ENCODE measurements at places on chromosomes 1 and 21. TPM values are rescaled to one million over a fixed set of nuclear protein-coding genes. Genes with fewer than 3 reads are reported as not detected.
A peak's percentile ranks its signal among the peaks of the same experiment; 100 is the strongest.

- H3K27me3 ChIP-seq, result no peaks in the 10 kb centered on the region
- no peak for DNase-seq
- no peak overlapping the region for H3K4me3 ChIP-seq
- H3K36me3 ChIP-seq, result no peaks in the 10 kb centered on the region
Measured at GRCh38 chr1:234519506-234519905, 40.5 kb upstream of the TARBP1 start.

DNA sequence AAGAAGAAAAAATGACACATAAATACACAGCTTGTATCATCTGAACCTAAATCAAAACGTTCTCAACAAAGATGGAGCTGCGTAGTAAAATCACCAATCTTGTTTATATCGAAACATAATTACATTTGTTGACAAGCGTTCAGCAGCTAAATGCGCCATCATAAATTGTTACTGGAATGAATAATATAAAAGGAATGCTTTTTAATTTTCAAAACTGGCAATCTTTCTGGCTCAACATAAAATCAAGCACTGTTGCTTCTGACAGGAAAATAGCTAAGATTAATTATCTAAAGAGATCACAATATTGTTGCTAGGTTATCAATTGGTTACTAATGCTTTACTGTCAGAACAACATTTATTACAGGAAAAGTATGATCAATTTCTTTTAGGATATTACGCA lies 181.5 kb downstream of the GPATCH2 start:
- no peaks in the 10 kb centered on the region for H3K4me1 ChIP-seq
- DNase-seq, result no peak
- H3K36me3 ChIP-seq, result peaks cover 26% of the 10 kb centered on the region
- no peak overlapping the region for H3K4me3 ChIP-seq

- H3K27ac ChIP-seq, result no peak overlapping the region
- no peak overlapping the region for H3K4me3 ChIP-seq
- no peaks in the 10 kb centered on the region for H3K27me3 ChIP-seq
- no peak for DNase-seq
- no peaks in the 10 kb centered on the region for H3K36me3 ChIP-seq
Measured at GRCh38 chr1:178575611-178576361, 62.9 kb downstream of the TEX35 start.

- H3K27me3 ChIP-seq, result no peaks in the 10 kb centered on the region
- no peak overlapping the region for H3K27ac ChIP-seq
- no peaks in the 10 kb centered on the region for H3K4me1 ChIP-seq
- DNase-seq, result peak; percentile 40
- no peak overlapping the region for H3K4me3 ChIP-seq
Measured at GRCh38 chr1:56330391-56331026, 248.9 kb downstream of the PLPP3 start.

GRCh38 chr1:204626381-204626780 lies 59.2 kb downstream of the LRRN2 start:
- no peaks in the 10 kb centered on the region for H3K36me3 ChIP-seq
- H3K4me1 ChIP-seq, result no peaks in the 10 kb centered on the region
- DNase-seq, result no peak
- H3K27me3 ChIP-seq, result no peaks in the 10 kb centered on the region
- H3K4me3 ChIP-seq, result no peak overlapping the region

GRCh38 chr1:228175316-228176023 lies 9.9 kb downstream of the IBA57 start:
- H3K27me3 ChIP-seq, result no peaks in the 10 kb centered on the region
- H3K27ac ChIP-seq, result peak overlapping the region; percentile 66
- DNase-seq, result peak; percentile 17
- peaks cover 20% of the 10 kb centered on the region for H3K36me3 ChIP-seq
- peaks cover 26% of the 10 kb centered on the region for H3K4me1 ChIP-seq

DNA sequence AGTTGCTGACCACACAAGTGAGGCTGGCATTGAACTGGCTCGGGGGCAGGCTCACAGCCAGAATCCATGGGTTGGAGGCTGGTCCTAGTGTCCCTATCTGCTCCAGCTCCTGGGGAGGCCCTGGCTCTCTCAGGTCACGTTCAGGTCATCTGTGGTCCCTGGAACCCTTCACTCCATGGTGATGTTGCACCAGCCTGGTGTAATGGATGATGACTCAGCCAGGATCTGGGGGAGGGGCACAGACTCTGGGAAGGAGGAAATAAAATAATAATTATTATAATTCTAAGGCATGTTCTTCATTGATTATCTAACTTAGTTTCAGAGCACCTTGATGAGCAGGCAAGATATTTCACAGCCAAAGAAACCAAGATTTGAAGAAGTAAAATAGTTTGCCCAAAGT lies 26.6 kb upstream of the FCRL4 start:
- DNase-seq, result no peak
- no peak overlapping the region for H3K27ac ChIP-seq
- H3K36me3 ChIP-seq, result no peaks in the 10 kb centered on the region

DNA sequence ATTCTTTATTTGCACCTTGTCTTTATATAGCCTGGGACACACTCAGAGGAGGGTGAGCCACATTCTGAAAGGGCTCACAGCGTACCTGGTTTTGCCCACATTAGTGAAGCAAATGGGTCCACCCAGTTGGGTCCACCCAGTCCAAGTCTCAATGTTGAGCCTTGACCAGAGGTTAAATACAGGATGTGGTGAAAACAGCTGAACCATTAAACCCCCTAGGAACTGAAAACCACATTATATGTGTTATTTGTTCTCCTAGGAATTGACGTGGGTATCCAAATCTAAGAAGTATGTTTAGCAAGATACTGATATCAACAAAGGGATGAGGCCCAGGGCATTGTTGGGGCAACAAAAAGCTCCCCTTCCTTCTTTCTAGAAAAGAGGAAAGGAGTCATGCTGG lies 83.8 kb downstream of the SETD4 start:
- H3K27me3 ChIP-seq, result no peaks in the 10 kb centered on the region
- H3K4me1 ChIP-seq, result no peaks in the 10 kb centered on the region
- H3K4me3 ChIP-seq, result no peak overlapping the region
- no peaks in the 10 kb centered on the region for H3K36me3 ChIP-seq
- no peak for DNase-seq

GRCh38 chr1:205077158-205077933 lies 6.9 kb downstream of the TMEM81 start:
- no peak overlapping the region for H3K27ac ChIP-seq
- H3K27me3 ChIP-seq, result no peaks in the 10 kb centered on the region
- no peaks in the 10 kb centered on the region for H3K4me1 ChIP-seq
- no peaks in the 10 kb centered on the region for H3K36me3 ChIP-seq
- H3K4me3 ChIP-seq, result no peak overlapping the region

- no peaks in the 10 kb centered on the region for H3K27me3 ChIP-seq
- no peaks in the 10 kb centered on the region for H3K36me3 ChIP-seq
- DNase-seq, result peak; percentile 40
- H3K4me3 ChIP-seq, result no peak overlapping the region
- H3K27ac ChIP-seq, result no peak overlapping the region
- H3K4me1 ChIP-seq, result peaks cover under 1% of the 10 kb centered on the region
Measured at GRCh38 chr1:237205400-237206064, 163.5 kb downstream of the RYR2 start.

GRCh38 chr1:163083690-163084089 lies 14.5 kb downstream of the RGS4 start:
- no peak overlapping the region for H3K27ac ChIP-seq
- DNase-seq, result no peak
- no peaks in the 10 kb centered on the region for H3K4me1 ChIP-seq
- H3K27me3 ChIP-seq, result no peaks in the 10 kb centered on the region
- H3K4me3 ChIP-seq, result no peak overlapping the region

DNA sequence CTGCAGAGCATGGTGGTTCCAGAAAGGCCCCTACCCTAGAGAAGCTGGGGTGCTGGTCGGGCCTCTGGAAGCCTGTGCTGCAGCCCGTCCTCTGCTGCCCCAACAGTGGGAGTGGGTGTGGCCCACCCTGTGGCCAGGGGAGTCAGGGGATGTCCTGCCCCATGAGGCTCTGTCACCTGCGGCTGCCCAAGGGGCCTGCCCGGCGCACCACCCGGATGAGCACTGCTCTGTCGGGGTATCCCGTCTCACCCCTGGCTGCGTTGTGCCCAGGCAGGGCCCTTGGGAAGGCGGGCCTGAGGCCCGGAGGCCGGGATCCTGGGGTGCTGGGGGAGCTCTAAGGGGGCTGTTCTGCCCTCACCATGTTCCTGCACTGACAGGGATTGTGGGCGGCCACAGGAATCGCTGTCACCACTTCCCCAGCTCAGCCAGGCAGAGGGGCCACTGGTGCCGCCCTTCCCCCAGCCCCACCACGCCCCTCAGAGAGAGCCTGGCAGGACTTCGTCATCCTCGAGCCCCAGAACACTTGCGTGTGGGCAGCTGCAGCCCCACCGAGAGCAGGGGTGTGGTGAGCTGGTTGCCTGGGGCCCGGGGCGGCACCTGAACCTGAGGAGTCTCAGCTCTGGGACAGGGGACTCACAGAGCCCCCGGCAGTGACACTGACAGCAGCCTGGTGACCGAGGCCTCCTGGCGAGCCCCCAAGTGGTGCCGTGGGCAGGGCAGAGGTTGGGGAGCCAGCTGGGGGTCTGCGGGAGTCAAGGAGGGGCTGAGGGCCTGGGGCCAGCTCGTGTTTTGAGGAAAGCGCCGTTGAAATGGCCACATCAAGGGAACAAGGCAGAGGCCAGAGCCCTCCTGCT lies 20.2 kb downstream of the PANK4 start:
- no peak overlapping the region for H3K27ac ChIP-seq
- peaks cover 51% of the 10 kb centered on the region for H3K27me3 ChIP-seq
- DNase-seq, result no peak
- peaks cover 40% of the 10 kb centered on the region for H3K36me3 ChIP-seq

DNA sequence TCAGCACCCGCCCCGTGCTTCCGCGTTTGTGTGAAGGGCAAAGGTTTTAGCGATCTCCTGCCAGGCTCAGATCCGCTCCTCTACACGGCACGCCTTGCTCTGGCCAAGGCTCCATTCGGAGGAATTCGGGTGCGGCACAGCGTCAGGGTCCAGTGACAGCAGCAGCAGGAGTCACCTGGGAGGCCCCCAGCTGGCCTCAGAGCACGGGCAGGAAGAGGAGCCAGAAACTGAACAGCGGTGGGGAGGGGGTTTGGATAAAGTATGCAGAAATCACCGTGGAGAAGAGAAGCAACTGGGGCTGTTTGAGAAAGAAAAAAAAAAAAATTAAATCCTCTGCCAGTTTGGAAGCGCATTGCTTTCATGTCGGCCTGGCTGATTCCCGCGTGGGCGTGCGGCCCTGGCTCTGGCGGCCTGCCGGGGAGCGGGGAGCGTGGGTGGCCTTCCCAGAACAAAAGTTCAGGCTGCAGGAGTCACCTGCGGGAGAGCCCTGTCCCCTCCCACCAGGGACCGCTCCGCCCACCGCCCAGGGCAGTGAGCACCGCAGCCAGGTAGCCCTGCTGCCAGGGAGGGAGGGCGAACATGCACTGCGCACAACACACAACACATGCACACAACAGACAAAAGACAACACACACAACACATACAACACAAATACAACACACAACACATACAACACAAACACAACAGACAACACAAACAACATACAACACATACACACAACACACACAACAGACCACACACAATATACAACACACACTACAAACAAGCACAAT lies 107.6 kb downstream of the ETS2 start:
- H3K4me3 ChIP-seq, result peak overlapping the region; percentile 12
- peak; percentile 93 for DNase-seq
- peak overlapping the region; percentile 87 for H3K27ac ChIP-seq
- H3K36me3 ChIP-seq, result no peaks in the 10 kb centered on the region
- H3K4me1 ChIP-seq, result peaks cover 48% of the 10 kb centered on the region

- no peak overlapping the region for H3K27ac ChIP-seq
- H3K4me1 ChIP-seq, result no peaks in the 10 kb centered on the region
- H3K4me3 ChIP-seq, result no peak overlapping the region
- no peaks in the 10 kb centered on the region for H3K27me3 ChIP-seq
- no peak for DNase-seq
- H3K36me3 ChIP-seq, result peaks cover 19% of the 10 kb centered on the region
Measured at GRCh38 chr1:223622132-223622842, 43.2 kb downstream of the CAPN8 start.

- no peak overlapping the region for H3K27ac ChIP-seq
- H3K27me3 ChIP-seq, result no peaks in the 10 kb centered on the region
- peaks cover 9% of the 10 kb centered on the region for H3K4me1 ChIP-seq
- DNase-seq, result peak; percentile 33
- no peak overlapping the region for H3K4me3 ChIP-seq
Measured at GRCh38 chr1:153577624-153578051, 12.0 kb upstream of the S100A2 start.

DNA sequence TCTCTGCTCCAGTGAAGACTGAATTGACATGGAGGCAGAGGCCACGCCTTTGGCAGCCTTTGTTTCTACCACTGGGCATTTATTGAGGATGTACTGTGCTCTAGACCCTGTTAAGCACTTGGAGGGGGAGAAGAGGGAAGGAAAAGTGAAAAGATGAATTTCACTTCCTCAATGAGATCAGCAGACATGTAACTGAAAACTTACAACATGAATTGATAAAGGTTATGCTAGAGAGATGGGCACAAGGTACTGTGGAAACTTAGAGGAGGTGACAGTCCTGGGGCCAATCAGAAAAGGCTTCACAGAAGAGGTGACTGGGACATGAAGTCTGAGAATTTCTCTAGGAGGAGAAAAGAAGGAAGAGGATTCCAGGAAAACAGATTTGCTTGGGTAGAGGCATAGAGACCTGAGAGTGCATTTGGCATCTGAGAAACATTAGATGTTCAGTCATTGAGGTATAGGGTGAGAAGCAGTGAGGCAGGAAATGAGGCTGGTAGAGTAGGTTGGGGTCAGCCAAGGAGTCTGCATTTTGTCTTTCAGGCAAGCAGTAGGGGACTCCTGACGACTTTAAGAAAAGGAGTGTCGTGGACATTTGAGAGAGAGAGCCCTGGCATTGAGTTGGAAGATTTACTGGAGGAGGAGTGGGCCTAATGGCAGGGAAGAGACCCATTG lies 113.0 kb downstream of the SYT2 start:
- no peak overlapping the region for H3K27ac ChIP-seq
- H3K4me1 ChIP-seq, result no peaks in the 10 kb centered on the region
- no peak overlapping the region for H3K4me3 ChIP-seq
- H3K36me3 ChIP-seq, result peaks cover 18% of the 10 kb centered on the region
- DNase-seq, result no peak

Gene SLC35A3
- total RNA-seq, result 83.6 TPM

Gene RSPH1
- total RNA-seq, result not detected

Gene OLIG1
- total RNA-seq, result not detected

Gene AK5
- 1.3 TPM for total RNA-seq

Gene CD101
- not detected for total RNA-seq

Gene KLHDC8A
- total RNA-seq, result 0.72 TPM

Gene DIO1
- not detected for total RNA-seq

Gene DMBX1
- total RNA-seq, result not detected

Gene EFCAB7
- total RNA-seq, result not detected

All from stomach (tissue), 19 donors.